ENCODE measurements at places on chromosomes 2 and 18.

DNA sequence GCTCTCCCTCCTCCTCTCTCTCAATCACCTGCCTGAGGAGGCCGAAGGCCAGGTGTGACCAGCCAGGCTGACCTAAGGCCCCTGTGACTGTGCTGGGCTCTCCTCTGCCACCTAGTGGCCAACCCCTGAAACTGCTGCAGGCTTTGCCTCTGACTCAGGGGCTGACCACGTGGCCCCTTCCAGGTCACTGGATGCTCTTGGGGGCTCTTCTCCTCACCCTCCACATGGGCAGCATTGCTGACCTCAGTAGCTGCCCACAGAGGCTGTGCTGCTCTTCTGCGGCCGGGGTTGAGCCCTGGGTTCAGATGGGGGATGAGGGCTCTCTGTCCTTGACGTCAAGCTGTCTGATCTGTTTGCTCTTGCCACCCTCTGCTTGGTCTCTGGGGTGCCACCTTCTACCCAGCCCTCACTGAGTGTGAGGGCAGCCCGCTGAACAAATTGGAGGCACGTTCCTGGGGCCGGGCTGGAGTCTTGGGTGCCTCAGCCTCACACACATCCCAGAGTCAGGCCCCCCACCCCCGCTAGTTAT, 122.7 kb downstream of the TWIST2 start:
- peak; percentile 60 for DNase-seq

- no peak for DNase-seq
These were observed 19.4 kb downstream of the COL4A3 start for GRCh38 chr2:227183657-227184367.

GRCh38 chr2:129717560-129718130, 261.8 kb upstream of the RAB6C start:
- DNase-seq = no peak

DNA sequence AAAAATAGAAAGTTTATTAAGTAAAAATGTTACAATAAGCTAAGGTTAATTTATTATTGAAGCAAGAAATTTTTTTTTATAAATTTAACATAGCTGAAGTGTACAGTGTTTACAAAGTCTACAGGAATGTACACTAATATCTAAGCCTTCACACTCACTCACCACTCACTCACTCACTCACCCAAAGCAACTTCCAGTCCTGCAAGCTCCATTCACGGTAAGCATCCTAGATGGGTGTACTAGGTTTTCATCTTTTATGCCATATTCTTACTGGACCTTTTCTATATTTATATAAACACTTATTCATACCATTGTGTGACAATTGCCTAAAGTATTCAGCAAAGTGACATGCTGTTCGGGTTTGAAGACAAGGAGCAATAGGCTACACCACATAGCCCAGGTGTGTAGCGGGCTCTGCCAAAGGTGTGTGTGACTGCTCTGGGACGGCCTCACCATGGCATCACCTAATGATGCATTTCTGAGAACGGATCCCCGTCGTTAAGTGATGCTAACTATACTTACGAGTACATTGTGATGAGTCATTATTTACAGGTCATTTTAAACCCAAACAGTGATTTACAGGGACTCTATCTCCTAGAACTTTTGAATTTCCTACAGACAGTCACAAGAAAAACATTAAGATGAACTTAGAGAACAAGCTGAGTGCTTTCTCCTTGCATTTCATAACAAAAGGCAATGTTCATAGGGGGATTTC, 76.3 kb upstream of the ID2 start:
- peak; percentile 24 for DNase-seq

- peak; percentile 98 for DNase-seq
These were observed 175.2 kb downstream of the TGIF1 start for GRCh38 chr18:3624935-3625741.
